NCI-H2107 (cell line): ENCODE measurements at places on chromosomes 13 and 19.

- DNase-seq, result no peak
These were observed 24.4 kb downstream of the RYR1 start for GRCh38 chr19:38457690-38458405.

DNA sequence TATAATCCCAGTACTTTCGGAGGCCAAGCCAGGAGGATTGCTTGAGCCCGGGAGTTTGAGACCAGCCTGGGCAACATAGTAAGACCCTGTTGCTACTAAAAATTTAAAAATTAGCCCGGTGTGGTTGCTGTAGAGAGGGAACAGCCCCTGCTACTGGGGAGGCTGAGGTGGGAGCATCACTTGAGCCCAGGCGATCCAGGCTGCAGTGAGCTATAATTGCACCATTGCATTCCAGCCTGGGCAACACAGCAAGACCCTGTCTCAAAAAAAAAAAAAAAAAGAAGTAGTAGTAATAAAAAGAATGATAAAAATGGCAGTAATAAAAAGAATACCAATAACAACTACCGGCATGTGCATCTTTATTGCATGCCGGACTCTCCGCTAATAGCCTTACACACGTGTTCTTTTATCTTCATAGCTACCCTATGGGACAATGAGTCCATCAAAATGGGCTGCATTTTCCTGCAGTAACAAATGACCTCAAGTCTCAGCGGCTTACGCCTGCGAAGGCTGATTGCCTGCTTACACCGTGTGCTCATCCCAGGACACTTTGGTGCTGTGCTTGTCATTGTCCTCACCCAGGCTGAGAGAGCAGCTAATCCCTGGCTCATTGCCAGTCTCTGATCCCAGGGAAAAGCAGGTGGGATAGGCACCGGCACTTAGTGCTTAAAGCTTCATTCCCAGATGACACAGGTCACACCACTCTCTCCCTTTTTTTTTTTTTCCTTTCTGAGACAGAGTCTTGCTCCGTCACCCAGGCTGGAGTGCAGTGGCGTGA lies 14.4 kb upstream of the SYCN start:
- no peak for DNase-seq

GRCh38 chr13:100495455-100495854 lies 93.1 kb downstream of the GGACT start:
- DNase-seq, result no peak

- no peak for DNase-seq
These were observed 258.2 kb downstream of the TDRD3 start for GRCh38 chr13:60655256-60655655.

DNA sequence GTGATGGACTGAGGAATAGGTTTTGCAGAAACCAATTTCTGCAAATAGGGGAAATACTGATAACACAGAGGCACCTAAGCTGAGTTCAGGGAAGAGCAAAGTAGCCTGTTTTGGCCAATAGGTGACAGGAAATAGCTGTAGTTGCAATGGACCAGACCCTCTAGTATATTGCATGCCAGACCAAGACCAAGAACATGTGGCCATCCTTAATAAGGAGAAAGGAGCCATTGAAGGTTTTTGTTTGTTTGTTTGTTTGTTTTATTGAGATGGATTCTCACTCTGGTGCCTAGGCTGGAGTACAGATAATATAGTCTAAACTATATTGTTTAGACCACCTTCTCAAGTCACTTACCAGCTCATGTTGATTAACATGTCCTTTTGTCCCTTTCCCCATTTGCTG lies 101.5 kb downstream of the ZNF557 start:
- DNase-seq, result no peak

- DNase-seq, result no peak
These were observed 96.8 kb upstream of the KLF12 start for GRCh38 chr13:74230984-74231501.

DNA sequence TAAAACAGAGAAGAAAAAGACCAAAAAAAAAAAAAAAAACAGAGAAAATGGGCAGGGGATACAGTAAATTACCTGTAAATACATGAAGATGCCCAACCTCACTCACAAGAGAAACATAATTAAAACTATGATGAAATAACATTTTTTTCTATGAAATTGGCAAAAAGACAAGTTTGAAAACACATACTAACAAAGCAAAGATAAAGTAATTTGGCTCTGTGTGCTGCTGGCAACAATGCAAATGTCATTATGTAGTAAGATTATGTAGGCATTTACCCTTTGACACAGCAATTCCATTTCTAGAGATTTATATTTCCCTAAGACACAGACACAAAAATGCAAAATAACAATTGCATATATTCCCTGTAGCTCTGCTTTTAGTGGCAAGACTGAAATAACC lies 20.2 kb downstream of the ZC3H13 start:
- DNase-seq, result no peak

GRCh38 chr13:36006347-36006746 lies 124.8 kb downstream of the DCLK1 start:
- DNase-seq, result no peak

- no peak for DNase-seq
These were observed 83.8 kb downstream of the RNASEH2B start for GRCh38 chr13:50993371-50993770.

DNA sequence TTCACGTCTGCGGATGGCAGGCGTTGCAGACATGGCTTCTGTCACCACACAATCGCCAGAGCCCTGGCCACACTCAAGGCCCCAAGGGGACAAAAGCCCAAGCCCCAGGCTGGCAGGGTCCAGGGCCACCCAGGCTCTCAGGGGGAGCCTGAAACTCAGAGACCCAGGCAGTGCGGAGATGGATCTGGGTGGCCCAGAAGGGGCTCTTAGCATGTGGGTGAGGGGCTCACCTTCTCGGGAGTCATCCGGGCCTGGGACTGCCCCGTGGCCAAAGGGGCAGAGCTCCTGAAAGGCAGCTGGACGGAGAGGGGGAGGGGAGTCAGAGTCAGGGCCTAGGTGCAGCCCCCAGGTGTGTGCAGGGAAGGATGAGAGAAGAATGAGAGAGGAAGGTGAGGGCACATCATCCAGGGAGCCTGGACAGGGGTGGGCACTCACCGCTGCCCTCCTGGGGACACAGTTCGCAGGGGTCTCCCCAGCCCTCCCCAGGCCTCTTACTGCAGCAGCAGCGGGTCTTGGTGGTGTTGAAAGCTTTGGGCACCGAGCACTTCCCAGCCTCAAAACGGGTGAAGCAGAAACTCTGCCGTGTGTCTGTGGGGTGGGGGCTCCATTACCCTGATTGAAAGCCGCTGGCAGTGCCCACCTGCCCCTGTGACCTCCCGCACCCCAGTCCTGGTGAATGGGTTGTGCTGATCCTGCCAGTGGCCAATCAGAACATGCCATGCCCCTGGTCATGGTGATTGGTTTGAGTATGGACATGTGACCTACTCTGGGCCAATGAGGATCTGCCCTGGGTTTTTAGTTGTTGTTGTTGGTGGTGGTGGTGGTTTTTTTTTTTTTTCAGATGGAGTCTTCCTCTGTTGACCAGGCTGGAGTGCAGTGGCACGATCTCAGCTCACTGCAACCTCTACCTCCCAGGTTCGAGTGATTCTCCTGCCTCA lies 37.4 kb downstream of the CCL25 start:
- DNase-seq, result no peak

DNA sequence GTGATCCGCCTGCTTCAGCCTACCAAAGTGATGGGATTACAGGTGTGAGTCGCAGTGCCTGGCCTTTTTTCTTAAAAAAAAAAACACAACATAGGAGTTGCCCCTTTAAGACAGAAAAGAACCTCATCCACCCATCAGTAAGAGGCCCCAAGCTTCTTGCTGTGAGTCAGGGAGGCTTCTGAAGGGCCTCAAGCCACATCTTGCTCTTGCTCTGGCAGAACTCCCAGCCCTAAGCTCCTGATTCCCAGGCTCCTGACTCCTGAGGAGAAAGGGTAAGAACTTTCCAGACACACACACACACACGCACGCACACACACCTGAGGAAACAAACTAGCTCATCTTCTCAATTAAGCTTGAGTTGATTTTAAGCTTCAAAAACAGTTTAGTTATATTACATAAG lies 6.9 kb downstream of the ETFB start:
- DNase-seq, result no peak

DNA sequence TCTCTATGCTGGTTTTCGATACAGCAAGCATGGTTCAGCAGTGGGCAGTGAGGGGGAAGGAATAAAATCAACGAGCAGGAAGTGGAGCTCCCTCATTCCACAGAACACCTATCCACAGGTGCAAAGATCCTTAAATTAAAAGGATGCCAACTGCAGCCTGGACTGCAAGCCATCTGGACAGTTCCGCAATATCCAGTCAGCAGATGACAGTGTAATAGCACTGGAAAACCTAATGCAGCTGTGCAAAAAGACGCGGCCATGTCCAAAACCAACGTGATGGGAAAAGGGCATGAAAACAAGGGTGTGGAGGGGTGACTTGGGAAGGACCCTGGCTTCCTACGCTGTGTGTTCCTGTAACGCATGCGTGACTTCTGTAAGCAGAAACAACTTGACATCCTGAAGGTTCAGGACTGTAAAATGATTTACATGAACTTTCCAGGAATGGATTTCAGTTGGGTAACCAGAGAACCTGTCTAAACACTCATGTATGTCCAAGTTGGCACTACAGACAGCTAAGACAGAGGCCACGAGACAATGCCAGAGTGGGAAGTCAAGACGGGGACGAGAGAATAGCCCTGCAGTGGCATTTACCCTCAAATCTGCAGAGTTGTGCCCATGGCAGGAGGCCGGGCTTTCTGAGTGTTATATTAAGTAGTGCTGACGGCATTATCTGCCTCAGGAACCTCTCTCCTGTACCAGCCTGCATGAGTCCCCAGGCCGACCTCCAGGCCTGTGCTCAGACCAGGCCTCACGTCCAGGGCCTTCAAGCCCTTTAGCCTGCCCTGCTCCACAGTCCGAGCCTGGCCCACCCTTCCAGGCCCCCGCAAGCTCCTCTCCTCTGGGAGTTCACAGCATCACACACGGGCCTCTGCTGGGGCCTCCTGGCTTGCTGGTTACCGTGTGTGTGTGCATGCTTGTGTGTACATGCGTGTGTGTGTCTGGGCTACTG lies 26.5 kb downstream of the CAPS start:
- DNase-seq, result no peak

- DNase-seq, result no peak
These were observed 177.1 kb upstream of the RFC3 start for GRCh38 chr13:33640832-33641231.

- DNase-seq, result no peak
These were observed 45.8 kb upstream of the RGCC start for GRCh38 chr13:41411522-41411921.

- no peak for DNase-seq
These were observed 6.5 kb upstream of the MIA start for GRCh38 chr19:40768869-40769268.

- DNase-seq, result no peak
These were observed 492.0 kb downstream of the FGF9 start for GRCh38 chr13:22162889-22163288.

- DNase-seq, result no peak
These were observed 9.4 kb upstream of the SBK3 start for GRCh38 chr19:55554741-55555152.

DNA sequence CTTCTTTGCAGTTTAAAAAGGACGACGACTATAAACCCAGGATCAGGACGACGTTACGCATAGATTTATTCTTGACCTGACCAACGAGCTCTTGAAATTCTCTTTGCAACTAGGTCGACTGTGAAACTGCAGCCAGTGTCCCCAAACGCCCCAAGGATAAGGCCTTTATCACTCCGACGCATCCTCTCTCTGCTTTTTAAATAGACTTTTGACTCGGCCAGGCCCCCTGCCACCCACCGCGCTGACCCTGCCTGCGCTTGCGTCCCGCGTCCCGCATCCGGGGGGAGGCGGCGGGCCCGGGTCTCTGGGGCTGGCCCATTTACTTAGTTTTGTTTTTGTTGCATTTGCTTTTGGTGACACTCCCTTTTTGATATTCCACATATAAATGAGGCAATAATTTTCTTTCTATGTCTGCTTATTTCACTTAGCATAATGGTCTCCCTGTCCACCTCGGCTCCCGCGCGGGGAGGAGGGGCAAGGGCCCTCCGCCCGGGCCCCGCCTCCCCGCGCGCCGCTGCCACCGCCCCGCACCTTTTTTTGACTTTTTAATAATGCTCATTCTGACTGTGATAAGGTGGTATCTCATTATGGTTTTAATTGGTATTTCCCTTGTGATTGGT lies 17.4 kb downstream of the RB1 start:
- no peak for DNase-seq

GRCh38 chr13:113423520-113424163 lies 29.6 kb downstream of the ADPRHL1 start:
- DNase-seq, result no peak

DNA sequence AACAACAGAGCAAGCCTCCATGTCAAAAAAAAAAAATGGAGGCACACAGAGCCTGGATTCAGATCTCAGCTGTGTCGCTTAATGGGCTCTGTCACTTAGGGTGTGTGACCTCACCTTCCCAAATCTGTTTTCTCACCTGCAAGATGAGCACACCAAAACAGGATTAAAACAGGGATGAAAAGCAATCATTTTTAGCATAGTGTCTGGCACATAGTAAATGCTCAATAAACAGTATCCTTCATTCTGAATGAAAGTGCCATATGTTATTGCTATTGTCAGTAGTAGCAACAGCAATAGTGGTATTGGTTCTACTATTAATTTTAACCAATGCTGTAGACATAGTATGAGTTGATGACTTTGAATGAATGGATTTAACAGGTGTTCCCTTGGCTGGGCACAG lies 23.3 kb downstream of the SAMD4B start:
- DNase-seq, result no peak

- DNase-seq, result no peak
These were observed 111.9 kb downstream of the KCNRG start for GRCh38 chr13:50126993-50127725.

DNA sequence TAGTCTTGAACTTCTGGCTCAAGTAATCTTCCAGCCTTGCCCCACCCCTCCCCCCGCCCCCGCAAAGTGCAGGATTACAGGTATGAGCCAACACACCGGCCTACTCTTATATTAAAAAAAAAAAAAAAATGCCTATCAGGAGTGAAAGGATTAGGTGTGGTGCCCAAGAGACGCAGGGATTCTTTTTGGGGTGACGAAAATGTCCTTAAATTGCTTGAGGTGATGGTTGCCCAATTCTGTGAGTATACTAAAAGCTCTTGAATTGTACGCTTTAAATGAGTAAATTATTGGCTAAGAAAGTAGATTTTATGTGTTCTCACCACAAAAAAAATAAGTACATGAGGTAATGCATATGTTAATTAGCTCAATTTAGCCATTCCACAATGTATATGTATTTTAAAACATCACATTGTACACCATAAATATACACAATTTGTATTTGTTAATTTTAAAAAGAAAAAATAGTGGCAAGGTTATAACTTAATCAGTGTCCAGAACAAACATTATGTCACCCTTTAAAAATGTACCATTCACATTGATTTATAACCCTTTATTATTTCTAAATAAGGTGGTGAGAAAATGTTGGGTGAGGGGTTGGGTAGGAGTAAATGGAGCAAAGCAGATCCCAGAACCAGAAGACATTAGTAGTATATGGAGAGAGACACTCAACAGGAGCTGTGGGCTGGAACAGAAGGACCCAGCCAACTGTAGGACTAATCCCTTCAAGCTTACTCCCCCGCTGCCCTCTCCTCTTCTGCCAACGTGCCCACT lies 3.9 kb downstream of the IGSF23 start:
- no peak for DNase-seq
